ENCODE measurements at places on chromosomes 13 and 19. TPM values are rescaled to one million over a fixed set of nuclear protein-coding genes. Genes with fewer than 3 reads are reported as not detected.
A peak's percentile ranks its signal among the peaks of the same experiment; 100 is the strongest.

DNA sequence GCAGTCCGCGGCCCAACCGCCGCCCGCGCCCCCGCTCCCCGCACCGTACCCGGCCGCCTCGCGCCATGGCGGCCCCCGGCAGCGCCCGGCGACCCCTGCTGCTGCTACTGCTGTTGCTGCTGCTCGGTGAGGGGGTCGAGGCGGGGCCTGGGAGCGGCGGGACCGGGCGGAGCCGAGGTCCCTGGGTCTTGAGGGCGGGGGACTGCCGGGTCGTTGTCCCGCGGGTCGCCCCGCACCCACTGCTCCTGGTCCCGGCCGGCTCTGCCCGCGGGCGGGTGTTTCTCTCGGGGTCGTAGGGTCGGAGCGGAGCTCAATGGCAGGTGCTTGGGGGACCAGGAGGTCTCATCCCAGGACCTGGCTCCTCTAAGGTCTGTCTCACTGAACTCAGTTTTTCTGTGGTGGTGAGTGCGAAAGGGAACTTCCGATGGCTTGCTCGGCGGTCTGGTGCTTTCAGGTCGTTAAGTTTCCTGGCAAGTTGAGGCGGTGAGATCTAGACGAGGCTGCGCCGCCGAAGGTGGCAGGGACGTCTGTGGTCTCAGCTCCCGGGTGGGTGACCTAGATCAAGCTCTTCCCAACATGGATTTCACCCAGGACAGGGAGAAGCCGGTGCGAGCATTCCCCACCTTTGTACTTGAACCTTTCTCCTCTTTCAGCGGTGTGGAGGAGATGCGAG is 467 bp downstream of the LAMP1 start:
- H3K27me3 ChIP-seq = no peaks in the 10 kb centered on the region
- peak; percentile 28 for DNase-seq
- H3K4me1 ChIP-seq = peaks cover 9% of the 10 kb centered on the region
- H3K4me3 ChIP-seq = peak overlapping the region; percentile 79
- H3K27ac ChIP-seq = peak overlapping the region; percentile 92

The NDUFA3 gene
- polyA plus RNA-seq = 179 TPM

The IL4I1 gene
- 3.8 TPM for polyA plus RNA-seq

- H3K4me1 ChIP-seq = no peaks in the 10 kb centered on the region
- no peak for DNase-seq
- H3K36me3 ChIP-seq = peaks cover 19% of the 10 kb centered on the region
- no peaks in the 10 kb centered on the region for H3K27me3 ChIP-seq
Measured at GRCh38 chr13:110392510-110393240, 85.6 kb downstream of the COL4A2 start.

The NRTN gene
- 3.0 TPM for polyA plus RNA-seq

GRCh38 chr13:108087810-108088209 is 127.5 kb downstream of the LIG4 start:
- no peaks in the 10 kb centered on the region for H3K4me1 ChIP-seq
- no peaks in the 10 kb centered on the region for H3K27me3 ChIP-seq
- no peak overlapping the region for H3K4me3 ChIP-seq
- no peak overlapping the region for H3K27ac ChIP-seq

Data from small intestine (tissue), 16 donors.